ENCODE measurements at places on chromosomes 1 and 21.

GRCh38 chr1:7281821-7282220 is 489.3 kb upstream of the VAMP3 start:
- no peak for DNase-seq

- DNase-seq = peak; percentile 70
Measured at GRCh38 chr1:202018468-202019234, 8.3 kb downstream of the ELF3 start.

DNA sequence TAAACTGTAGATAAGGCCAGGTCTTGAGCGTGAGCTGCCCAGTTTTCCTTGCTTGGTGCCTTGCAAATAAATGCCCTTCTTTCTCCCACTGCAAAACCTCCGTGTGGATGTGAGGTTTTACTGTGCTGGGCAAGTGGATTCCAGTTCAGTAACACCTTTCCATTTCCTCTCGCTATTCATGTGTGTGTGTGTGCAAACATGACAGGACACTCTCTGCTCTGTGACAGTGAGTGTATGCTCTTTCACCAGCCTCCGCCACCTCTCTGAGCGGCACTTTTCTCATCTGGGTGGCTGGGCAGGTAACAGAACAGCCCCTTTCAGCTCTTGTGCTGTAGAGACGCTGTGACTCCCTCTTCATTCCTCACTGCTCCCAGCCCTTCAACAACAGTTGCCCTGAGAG is 23.9 kb downstream of the CNIH3 start:
- no peak for DNase-seq

DNA sequence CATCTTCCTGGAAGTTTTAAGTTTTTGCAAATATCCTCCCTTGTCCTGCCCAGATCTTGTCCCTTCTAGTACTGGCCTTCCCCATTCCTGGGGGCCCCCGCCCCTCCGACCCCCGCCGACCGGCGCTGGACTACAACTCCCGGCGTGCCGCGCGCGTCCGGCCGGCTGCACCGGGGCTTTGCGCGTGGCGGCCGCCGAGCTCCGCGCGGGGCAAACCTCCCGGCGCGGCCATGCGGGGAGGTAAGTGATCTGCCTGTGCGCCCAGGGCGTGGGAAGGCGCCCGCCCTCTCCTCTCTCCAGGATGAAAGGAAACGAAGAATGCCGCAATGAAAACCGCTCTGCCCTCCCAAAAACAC is 3.2 kb upstream of the SAMD13 start:
- peak; percentile 56 for DNase-seq

GRCh38 chr1:47216278-47217059 is 15.6 kb downstream of the TAL1 start:
- peak; percentile 33 for DNase-seq

- no peak for DNase-seq
Measured at GRCh38 chr1:83060221-83060620, 938.7 kb downstream of the TTLL7 start.

- DNase-seq = no peak
Measured at GRCh38 chr1:82710091-82710490, 909.4 kb downstream of the ADGRL2 start.

GRCh38 chr1:247747616-247748015 is 325 bp downstream of the OR14A2 start:
- no peak for DNase-seq

DNA sequence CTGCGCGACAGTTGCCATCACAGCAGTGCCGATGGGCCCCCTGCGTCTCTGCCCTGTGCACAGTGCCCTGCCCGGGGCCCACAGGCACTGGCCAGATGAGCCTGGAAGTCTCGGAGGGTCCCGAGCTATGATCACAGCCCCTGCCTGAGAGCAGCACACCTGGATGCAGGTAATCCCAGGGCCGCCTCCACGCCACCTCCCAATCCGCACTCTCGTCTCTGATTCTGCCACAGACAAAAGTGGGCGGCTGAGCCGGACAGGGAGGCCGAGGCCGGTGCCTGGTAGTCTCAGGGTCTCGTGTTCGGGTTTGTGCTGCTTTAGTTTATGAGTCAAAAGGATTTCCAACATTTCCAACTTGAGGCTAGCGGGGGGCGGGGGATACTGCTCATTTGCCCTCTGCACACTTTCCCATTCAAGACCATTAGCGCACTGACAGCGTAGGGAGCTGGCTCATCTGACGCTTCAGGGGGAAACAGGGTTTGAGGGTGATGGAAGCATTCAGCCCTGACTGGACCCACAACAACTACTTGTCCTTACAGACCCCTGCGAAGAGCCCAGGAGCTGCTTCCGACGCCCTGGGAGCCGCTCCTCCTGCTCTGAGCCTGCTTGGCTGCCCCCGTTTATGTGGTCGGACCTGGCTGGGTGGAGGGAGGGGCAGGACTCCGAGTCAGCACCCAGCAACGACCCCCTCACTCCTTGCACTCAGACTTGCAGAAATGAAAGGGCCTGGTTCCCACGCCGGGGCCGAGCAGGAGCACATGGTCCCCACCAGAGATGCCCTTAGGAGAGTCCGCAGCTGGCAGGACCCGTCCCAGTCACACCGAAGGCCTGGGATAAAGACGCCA is 1.8 kb upstream of the TTC34 start:
- no peak for DNase-seq

DNA sequence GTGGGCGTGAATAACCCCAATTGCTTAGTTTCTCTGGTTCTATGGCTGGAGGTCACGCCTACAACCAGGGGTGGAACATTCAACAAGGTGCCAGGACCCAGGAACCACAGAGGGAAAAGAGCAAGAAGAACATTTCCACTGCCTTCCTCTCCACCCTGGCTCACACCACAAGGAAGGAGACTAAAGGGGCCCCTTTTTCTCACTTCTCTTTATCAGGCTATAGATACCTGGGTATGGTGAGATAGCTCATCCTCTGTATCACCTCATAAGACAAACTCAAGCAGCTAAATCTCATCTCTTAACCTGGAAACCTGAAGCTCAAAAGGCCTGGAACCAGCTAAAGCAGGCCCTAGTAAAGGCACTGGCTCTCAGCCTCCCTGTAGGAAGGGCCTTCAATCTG is 438.8 kb upstream of the OLFM3 start:
- no peak for DNase-seq

DNA sequence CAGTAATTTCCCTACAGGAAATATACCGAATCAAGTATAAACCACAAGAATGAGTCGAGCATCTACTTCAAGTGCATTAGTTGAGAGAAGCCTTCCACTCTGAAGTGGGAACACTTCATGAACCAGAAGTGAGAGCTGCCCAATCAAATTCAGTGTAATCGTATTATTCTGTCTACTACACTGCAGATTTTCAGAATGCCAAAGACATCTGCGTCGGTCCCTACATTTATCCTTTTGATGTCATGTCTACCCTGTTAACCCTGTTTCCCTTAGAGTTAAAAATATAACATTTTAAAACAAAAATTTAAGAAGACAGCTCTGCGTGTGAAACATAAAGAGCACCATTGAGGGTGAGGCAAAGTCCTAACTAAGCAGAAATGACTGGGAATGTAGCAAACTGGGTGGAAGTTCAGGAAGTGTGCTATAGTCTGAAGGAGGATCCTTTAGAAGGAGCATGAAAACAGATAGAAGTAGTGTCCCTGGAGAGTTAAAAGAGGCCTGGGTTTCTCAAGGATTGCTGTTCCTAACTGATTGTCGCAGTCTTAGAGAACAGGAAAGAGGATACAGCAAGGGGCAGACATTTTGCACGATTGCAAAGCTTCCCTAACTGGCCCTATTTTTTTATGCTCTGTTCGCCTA is 291.2 kb downstream of the PTPRC start:
- DNase-seq = no peak

DNA sequence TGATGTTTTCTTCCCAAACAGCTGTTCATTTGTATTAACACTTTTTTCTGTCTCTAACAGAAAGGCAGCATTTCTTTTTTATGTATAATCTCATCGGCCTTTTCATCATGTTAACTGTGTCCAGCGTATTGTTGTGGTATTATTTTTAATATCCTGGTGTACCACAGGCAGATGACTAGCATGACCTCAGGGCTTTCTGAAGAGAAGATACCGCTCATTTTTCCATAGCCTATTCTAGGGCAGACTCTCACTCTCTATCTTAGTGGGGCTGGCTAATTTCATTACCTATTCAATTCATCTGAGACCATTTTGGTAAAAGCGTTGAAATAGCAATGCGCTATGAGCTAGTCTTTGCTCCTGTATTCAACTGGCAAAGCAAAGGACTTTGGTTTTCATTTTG is 209.9 kb downstream of the SDCCAG8 start:
- no peak for DNase-seq

GRCh38 chr21:43956019-43956669 is 56.0 kb upstream of the TRAPPC10 start:
- no peak for DNase-seq

GRCh38 chr1:147497826-147498225 is 43.5 kb upstream of the BCL9 start:
- no peak for DNase-seq

DNA sequence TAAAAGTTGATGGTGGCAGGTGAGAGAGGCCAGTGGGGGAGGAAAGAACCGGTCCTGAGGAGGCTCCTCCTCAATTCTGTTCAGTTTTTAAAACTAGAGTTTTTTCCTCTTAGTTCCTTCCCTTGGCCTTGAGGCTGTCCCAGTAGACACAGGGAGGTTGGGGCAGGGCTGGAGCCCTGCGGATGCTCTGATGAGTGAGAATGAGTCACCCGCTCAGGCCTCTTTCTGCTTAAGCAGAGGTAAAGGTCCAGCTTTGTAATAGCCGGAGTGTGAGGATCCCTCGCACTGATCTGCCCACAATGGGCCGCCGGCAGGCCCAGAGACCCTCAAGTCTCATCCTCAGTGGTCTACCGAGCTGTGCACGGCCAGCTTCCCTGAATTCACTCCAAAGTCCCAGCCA is 49.6 kb upstream of the IRF2BP2 start:
- no peak for DNase-seq

DNA sequence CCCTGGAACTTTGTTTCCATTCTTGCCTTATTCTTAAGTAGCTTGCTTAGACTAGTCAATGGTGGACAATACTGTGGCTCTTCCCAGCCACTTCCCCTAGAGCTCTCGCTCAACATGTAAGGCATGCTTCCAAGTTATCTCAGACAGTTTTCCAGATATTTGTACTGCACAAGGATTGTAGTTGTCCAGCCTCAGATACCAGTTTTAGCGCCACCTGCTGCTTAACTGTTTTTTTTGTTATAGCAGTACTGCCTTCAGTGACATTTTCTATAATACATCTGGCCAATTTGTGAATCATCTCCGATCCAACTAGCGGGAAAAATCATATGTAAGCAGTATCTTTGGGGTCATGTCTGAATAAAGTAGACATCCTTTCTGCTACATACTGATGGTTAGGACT is 346.7 kb upstream of the ADGRL4 start:
- no peak for DNase-seq

- DNase-seq = no peak
Measured at GRCh38 chr1:205689479-205689878, 9.2 kb upstream of the SLC45A3 start.

GRCh38 chr1:45275054-45275453 is 51.6 kb upstream of the HPDL start:
- no peak for DNase-seq

- no peak for DNase-seq
Measured at GRCh38 chr1:238281418-238281817, 390.7 kb upstream of the ZP4 start.

GRCh38 chr1:23790696-23791515 is at the start of gene LYPLA2:
Gene LYPLA2 (plus strand): TSS chr1:23791145. CDS start chr1:23792683, 1,538 bp downstream.
- DNase-seq = peak; percentile 84

DNA sequence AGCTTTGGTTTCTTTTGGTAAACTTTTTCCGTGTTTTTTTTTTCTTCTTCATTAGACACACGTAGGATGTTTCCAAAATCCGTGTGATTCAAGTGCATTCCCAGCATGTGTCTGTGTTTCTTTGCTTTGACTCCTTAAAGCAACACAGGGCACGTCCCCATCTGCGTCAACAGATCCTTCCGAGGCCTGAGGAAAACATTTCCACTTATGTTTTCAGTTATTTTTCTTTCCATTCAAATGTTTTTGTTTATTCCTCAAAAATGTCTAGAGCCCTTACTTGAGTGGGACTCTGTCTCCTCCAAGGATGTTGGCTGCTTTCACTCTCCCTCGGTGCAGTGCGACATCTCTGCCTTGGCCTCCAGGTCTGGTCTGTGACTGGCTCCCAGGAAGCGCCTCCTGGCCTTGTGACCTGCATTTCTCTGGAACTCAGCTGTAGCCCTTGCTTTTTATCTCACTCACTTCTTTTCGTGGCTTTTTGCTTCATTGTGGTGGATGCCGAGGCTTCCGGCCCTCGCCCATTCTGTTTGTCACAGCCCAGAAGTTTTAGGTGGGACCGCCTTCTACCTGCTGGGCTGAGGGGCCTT is 31.3 kb upstream of the SLC19A1 start:
- no peak for DNase-seq

- DNase-seq = no peak
Measured at GRCh38 chr21:43697758-43698643, 20.9 kb upstream of the PDXK start.

DNA sequence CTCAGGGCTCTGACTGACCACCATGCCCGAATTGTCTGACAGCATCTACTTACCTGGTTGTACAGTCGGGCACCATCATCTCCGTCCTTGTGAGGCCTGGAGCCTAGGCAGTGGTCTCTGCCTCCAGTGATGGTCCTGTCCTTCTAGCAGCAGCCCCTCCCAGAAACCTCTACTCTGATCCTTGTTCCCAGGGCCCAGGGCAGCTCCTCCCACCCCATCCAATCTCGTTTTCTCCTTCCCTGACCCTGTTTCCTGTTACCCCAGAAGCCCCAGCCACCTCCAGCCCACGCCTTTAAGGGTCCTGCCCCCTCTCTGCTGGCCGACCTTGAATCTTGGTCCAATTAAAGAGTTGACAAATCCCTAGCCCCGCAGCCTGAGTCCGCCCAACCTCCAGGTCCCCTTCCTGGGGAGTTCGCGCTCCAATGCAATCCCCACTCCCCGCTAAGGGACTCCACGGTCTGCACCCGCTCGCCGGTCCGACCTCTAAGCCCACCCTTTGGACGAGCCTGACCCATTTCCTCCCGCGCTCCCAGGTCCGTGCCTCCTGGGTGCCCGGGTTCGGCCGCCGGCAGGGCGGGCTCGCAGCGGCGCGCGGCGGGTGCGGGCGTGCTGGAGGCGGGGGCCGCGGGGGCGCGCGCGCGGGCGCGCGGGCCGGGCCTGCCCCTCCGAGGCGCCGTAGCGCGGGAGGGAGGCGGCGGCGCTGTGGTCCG is at the start of gene B4GALT2:
B4GALT2 (plus strand) TSS at position 660 of the 710 bp plus-strand sequence. CDS start 1,951 bp downstream, outside the sequence.
- peak; percentile 59 for DNase-seq

GRCh38 chr1:173864179-173864867 is 3.5 kb downstream of the GAS5 start:
- no peak for DNase-seq

- no peak for DNase-seq
Measured at GRCh38 chr1:241156231-241156965, 200.6 kb downstream of the RGS7 start.

DNA sequence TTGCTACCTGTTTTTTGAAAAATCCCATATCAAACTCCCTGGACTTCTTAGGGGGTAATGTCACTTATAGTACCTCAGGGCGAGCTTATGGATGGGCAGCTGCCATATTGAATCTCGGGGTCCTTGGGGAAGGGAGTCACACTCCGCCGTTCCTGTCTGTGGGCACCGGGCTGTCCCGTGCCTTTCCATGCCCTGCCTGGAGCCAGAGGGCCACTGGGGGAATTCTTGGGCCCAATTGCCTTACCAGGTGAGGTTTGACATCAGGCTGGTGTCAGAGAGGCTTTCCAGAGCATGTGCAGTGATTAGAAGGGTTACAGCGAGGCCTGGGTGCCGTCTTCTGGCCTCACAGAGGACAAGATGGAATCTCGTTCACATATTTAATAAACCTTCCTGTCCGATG is 28.8 kb downstream of the QSOX1 start:
- DNase-seq = no peak

- DNase-seq = no peak
Measured at GRCh38 chr1:182092336-182092735, 30.8 kb upstream of the ZNF648 start.

- no peak for DNase-seq
Measured at GRCh38 chr1:219917851-219918466, 10.4 kb downstream of the SLC30A10 start.
